ENCODE measurements at places on chromosomes 5 and 9. TPM values are rescaled to one million over a fixed set of nuclear protein-coding genes. Genes with fewer than 3 reads are reported as not detected.

IRX4 gene
- not detected for total RNA-seq

GRIN1 gene
- total RNA-seq, result not detected

PHF24 gene
- not detected for total RNA-seq

PCSK5 gene
- total RNA-seq, result 3.9 TPM

LCN9 gene
- not detected for total RNA-seq

CYLC2 gene
- total RNA-seq, result not detected

- peaks cover 9% of the 10 kb centered on the region for H3K4me1 ChIP-seq
- no peak overlapping the region for H3K4me3 ChIP-seq
- H3K27ac ChIP-seq, result no peak overlapping the region
- no peaks in the 10 kb centered on the region for H3K36me3 ChIP-seq
Observed at GRCh38 chr5:158601118-158601517, 498.6 kb downstream of the EBF1 start.

DNA sequence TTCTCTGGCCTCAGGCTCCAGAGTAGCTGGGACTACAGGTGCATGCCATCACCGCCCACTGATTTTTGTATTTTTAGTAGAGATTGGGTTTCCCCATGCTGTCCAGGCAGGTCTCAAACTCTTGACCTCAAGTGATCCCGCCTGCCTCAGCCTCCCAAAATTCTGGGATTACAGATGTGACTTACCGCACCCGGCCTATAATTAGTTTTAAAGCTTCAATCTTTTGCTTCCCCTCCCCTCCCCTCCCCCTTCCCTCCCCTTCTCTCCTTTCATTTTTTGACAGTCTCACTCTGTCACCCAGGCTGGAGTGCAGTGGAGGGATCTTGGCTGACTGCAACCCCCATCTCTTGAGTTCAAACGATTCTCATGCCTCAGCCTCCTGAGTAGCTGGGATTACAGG, 433.3 kb upstream of the EDIL3 start:
- H3K27me3 ChIP-seq, result no peaks in the 10 kb centered on the region
- H3K36me3 ChIP-seq, result no peaks in the 10 kb centered on the region
- DNase-seq, result no peak

DNA sequence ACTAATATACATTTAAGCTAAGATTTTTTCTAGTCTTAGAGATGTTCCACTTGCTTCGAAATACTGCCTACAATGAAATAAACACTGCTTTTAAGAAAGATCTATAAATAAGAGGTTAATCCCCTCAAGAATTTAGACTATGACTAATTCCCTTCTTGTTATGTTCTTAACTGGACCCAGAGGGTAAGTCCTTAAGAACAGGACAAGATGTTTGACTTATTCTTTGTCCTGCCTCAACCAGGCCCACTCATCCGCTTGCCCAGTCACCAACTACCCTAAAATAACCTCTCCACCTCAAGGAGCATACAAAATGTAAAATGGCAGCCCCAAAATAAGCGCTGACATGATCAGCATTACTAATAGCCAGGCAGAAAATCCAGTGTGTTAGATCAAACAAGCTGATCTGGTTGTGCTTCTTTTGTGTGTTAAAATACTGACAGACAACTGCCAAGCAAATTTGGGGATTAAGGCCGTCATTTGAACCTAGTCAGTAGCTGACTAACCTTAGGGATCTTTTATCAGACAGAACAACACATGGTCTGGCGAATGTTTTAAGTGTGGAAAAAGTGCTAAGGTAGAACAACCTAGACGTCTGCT, 93.7 kb upstream of the SMC5 start:
- H3K36me3 ChIP-seq, result no peaks in the 10 kb centered on the region
- H3K4me1 ChIP-seq, result no peaks in the 10 kb centered on the region
- H3K4me3 ChIP-seq, result no peak overlapping the region
- no peaks in the 10 kb centered on the region for H3K27me3 ChIP-seq
- H3K27ac ChIP-seq, result no peak overlapping the region

DNA sequence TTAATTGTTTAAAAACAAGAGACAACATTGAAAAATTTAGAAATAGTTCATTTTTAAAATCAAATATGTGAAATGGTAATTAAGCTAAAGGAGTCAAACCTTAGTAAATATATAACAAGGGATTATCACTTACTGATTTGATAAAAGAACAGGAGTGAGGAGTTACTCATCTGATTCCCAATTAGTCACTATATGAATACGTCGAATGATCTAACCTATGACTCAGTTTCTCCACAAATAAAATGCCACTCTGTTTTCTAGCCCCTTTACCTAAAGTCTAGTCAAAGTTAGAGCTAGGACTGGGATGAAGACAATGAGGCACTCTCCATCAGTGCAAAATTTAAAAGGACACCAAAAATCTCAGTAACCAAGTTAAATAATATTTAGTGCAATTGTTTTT, 70.4 kb upstream of the RASEF start:
- no peak overlapping the region for H3K27ac ChIP-seq
- no peaks in the 10 kb centered on the region for H3K4me1 ChIP-seq
- no peak for DNase-seq
- no peaks in the 10 kb centered on the region for H3K36me3 ChIP-seq

GRCh38 chr9:93173365-93174051, 10.4 kb upstream of the WNK2 start:
- H3K36me3 ChIP-seq, result no peaks in the 10 kb centered on the region
- H3K27ac ChIP-seq, result no peak overlapping the region
- no peaks in the 10 kb centered on the region for H3K4me1 ChIP-seq

DNA sequence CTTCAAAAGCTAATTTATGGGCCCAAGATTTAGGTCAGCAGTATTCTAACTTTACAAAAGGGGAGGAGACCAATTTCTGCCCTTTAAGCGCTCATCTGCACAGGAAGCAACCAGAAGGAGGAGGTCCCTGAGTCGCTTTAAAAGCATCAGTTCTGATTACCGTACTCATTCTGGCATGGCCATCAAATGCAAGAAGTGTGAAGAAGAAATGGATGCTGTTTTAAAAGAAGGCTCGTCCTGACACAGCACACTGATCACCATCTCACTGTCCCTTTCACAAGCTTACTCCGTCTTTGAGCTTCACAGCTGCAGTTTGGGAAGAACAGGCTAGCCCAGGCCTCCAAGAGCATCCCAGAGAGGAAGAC, 17.5 kb downstream of the ZNF608 start:
- H3K4me1 ChIP-seq, result no peaks in the 10 kb centered on the region
- no peak for DNase-seq
- no peak overlapping the region for H3K4me3 ChIP-seq
- no peaks in the 10 kb centered on the region for H3K27me3 ChIP-seq
- H3K27ac ChIP-seq, result no peak overlapping the region

- H3K27ac ChIP-seq, result no peak overlapping the region
- no peak for DNase-seq
- no peaks in the 10 kb centered on the region for H3K36me3 ChIP-seq
- H3K4me1 ChIP-seq, result no peaks in the 10 kb centered on the region
- H3K4me3 ChIP-seq, result no peak overlapping the region
Observed at GRCh38 chr5:83946516-83946915, 225.9 kb upstream of the HAPLN1 start.

DNA sequence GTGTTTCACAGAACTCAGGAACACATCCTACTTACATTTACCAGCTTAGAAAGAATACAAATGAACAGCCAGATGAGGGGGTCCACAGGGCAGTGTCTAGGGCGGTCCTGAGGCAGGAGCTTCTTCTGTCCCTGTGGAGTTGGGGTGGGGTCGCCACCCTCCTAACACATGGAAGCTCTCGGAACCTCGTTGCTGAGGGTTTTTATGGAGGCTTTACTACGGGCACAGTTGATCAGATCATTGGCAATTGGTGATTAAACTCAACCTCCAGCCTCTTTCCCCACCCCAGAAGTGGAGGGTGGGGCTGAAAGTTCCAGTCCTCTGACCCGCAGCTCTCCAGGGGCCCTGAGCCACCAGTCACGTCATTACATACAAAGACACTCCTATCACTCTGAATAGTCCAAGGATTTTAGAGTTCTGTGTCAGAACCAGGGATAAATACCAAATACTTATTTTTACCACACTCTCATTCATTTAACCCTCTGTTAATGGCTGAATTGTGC, 156.9 kb downstream of the COL23A1 start:
- H3K4me3 ChIP-seq, result no peak overlapping the region
- no peaks in the 10 kb centered on the region for H3K27me3 ChIP-seq
- no peaks in the 10 kb centered on the region for H3K4me1 ChIP-seq
- DNase-seq, result no peak
- no peak overlapping the region for H3K27ac ChIP-seq

DNA sequence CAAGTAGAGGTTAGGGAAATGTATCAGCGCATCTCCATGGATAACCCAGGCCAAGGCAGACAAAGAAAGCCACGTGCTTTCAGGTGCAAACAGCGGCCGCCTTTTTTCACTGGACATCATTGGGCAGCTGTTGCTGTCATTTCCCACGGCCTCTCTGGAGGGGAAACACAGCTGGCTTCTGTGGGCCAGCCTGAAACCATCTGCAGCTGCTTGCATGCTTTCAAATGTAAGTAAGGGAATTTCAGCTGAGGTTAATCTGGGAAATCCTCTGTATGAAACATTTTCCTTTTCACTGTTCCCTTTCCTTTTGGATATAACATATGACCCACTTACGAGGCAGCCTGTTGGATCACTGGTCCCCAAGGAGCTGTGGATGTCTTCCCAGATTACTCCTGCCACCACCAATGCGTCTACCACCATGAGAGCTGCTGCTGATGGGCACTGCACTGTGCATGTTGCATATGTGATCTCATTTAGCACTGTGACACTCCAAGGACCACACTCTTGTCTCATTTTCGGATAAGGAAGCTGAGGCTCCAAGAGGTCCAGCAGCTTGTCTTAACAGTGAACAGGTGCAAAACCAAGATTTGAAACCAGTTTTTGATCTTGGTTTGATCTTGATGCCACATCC, 106.3 kb downstream of the C9orf152 start:
- H3K27ac ChIP-seq, result peak overlapping the region; percentile 7
- H3K36me3 ChIP-seq, result peaks cover 23% of the 10 kb centered on the region
- H3K4me3 ChIP-seq, result no peak overlapping the region
- DNase-seq, result no peak

Data from GM23248 (cell line).